ENCODE measurements at places on chromosomes 12 and 14. TPM values are rescaled to one million over a fixed set of nuclear protein-coding genes. Genes with fewer than 3 reads are reported as not detected.

EGLN3 gene
- total RNA-seq: 76.5 TPM

PRB3 gene
- not detected for total RNA-seq

FLRT2 gene
- 46.5 TPM for total RNA-seq

CMA1 gene
- not detected for total RNA-seq

RASSF8 gene
- total RNA-seq: 51.0 TPM

TAMALIN gene
- 25.5 TPM for total RNA-seq

ANKRD33 gene
- total RNA-seq: not detected

FLVCR2 gene
- 6.9 TPM for total RNA-seq

FBXL14 gene
- total RNA-seq: 7.8 TPM

PLA2G1B gene
- not detected for total RNA-seq

KLHL33 gene
- 1.9 TPM for total RNA-seq

CD27 gene
- 0.31 TPM for total RNA-seq

NEUROD4 gene
- total RNA-seq: not detected

LTBP2 gene
- 29.1 TPM for total RNA-seq

ART4 gene
- 0.10 TPM for total RNA-seq
